Lung microvascular endothelial cell (primary cell): ENCODE measurements at places on chromosomes 4 and X.
A peak's percentile ranks its signal among the peaks of the same experiment; 100 is the strongest.

DNA sequence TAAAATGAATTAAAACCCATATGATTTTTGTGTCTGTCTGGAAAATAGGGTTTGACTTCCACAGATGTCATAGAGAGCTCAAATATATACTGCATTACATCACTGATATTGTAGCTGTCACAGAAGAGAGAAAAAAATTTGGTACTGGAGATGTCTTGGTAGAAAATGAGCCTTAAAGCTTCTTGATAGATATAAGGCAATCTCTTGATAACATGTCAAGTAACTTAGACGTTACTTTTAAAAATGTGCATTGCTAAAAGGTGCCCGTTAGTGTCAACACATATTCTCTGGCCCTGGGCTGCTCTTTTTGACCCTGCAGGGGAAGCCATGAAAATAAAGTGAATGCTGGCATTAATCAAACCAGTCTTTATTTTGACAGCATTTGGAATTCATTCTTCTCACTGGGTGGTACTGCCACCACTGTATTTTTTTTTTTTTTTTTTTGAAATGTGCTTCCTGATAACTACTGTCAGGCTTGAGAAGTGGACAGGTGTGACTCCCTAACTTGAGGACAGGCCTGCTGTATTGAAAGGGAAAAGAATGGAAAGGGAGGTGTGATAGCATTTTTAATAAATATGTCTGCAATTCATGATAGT is 53.0 kb upstream of the RAPGEF2 start:
- no peak for DNase-seq

GRCh38 chrX:17375637-17376430 is 834 bp downstream of the NHS start:
- peak; percentile 8 for DNase-seq

GRCh38 chr4:108868606-108869227 is 105.9 kb upstream of the ETNPPL start:
- DNase-seq, result no peak

DNA sequence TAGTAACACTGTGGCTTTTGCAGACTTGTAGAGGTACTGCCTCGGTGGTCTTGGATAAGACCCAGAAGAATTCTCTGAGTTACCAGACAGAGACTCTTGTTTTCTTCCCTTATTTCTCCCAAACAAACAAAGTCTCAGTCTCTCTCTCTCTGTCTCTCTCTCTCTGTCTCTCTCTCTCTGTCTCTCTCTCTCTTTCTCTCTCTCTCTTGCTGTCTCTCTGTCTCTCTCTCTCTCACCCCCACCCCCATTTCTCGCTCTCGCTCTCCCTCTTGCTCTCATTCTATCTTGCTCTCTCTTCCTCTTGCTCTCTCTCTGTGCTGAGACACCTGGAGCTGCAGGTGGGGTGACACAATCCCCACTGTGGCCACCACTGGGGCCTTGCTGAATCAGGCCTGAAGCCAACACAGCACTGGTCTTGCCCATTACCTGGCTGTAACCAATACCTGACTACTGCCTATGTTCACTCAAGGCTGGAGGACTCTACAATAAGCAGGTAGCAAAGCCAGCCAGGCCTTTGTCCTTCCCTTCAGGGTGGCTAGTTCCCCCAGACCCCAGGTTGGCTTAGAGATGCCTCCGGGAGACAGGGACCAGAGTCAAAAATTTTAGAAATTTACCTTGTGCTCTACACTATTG is 12.3 kb downstream of the LOC101059915 start:
- no peak for DNase-seq

DNA sequence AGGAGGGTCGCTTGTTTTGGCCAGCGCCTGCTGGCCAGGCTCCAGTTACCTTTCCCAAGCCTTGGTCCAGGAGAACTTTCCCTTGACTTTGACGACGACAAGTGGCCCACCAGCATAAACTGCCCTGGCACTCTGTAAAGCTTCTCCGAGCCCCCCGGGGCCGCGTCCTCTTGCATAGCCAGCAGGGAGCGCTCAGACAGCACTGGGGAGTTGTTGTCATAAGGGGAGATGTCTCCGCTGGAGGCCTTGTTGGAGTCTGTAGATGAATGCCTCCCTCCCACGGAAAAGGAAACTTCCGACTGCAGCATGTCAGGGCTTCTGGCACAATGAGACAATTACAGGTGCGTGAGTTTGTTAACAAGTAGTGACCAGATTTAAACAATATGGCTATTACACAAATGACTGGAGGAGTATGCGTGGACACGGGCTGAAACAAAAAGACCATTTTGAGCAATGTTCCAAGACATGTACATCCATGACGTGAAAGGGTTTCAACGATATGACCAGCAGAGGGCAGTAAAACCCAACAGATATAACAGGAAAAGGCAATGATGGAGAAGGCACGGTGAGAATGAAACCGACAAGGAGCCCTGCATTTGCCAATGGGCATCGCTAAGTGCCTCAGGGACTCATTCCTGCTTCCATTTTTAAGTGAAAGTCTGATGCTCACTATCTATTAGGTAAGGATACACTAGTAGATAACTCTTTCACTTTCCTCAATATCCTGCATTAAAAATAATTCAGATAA is 33.0 kb downstream of the HCCS start:
- peak; percentile 84 for DNase-seq

- peak; percentile 54 for DNase-seq
Observed at GRCh38 chr4:169243825-169244609, 26.7 kb downstream of the SH3RF1 start.

- no peak for DNase-seq
Observed at GRCh38 chr4:168615294-168616065, 118.6 kb downstream of the PALLD start.

DNA sequence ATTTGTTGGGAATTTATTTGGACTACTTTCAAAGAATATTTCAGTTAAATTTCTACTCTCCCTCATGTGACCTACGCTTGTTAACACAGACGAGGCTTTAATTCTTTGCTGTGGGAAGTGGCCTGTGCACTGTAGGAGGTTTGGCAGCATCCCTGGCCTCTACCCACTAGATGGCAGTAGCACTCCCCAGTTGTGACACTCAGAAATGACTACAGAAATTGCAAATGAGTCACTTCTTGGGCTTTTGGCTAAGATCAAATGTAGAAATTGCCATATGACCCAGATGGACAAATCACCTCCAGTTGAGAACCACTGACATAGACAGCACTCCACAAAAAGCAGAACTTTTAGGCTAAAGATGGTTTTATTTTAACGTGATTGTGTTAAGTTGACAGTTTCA is 22.1 kb downstream of the PIR start:
- DNase-seq, result peak; percentile 67
